Activated CD4-positive, alpha-beta T cell treated with anti-CD3 and anti-CD28 coated beads for 36 hours (primary cell): ENCODE measurements at places on chromosomes 5 and 9.

GRCh38 chr5:54279960-54280359 lies 30.4 kb downstream of the ARL15 start:
- DNase-seq, result no peak

DNA sequence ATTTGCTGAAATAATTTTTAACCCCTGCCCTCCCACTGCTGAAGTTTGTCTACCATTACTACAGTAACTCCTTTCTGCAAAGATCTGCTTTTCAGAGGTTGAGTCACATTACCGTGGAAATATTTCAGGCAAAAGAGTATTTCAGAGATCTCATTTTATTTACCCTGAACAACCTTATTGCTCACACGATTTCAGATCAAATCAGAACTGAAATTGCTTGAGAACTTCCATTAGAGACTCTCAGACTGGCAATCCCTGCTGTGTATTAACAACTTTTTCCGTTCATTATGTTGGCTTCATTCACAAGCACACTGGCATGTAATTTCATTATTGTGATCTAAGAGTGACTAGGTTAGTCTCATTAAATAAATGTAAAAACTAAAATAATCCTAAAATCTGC lies 16.1 kb downstream of the NR6A1 start:
- no peak for DNase-seq

GRCh38 chr5:67416986-67417385 lies 220.4 kb upstream of the CD180 start:
- DNase-seq, result no peak

- no peak for DNase-seq
These were observed 96.9 kb downstream of the MED27 start for GRCh38 chr9:131982671-131983239.

DNA sequence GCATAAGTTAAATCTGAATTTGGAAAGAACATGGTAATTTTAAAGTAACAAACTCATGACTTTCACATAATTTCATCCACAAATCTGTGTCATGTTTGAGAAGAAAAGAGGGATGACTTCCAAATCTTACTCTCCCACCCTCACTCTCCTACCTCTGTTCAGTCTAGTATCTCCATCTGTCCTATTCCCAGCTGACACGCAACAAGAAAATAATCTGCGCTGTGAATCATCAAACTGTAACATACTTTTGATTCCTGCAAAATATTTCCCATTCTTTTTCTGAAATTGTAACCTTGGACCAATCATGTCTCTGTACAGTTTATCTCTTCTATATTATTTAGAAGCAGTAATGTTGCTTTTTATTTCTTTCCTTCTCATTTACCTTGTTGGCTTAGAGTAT lies 91.4 kb downstream of the SLC12A2 start:
- no peak for DNase-seq

- DNase-seq, result no peak
These were observed 31.5 kb downstream of the MACROH2A1 start for GRCh38 chr5:135367554-135367953.

- no peak for DNase-seq
These were observed 198.9 kb downstream of the NXNL2 start for GRCh38 chr9:88733651-88734421.

GRCh38 chr5:84272771-84273516 lies 111.7 kb downstream of the EDIL3 start:
- DNase-seq, result no peak

GRCh38 chr9:131346559-131346958 lies 47.3 kb upstream of the PRRC2B start:
- no peak for DNase-seq

DNA sequence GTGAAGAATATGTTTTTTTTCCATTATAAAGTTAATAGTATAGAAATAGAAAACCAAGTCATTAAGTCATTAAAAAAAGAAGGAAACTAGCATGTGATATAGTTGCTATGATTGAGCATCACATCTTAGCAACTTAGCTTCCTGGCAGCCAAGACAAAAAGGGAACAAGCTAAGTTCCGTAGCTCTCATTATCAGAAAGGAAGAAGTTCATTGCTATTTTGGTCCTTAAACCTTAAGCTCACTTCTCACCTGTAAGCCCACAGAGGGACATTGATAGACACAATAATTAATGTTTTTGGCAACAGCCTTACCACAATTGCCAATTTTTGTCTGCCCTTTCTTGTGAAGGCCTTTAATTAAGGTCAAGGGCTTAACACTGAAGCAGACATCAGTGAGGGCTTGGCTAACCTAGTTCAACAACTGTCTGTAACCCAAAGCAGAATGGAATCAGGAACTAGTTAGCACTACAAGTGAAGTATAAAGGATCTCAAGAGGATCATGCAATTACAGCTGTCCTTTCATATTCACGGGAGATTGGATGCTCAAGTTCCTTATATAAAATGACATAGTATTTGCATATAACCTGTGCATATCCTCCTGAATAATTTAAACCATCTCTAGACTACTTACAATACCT lies 24.0 kb upstream of the KLF4 start:
- DNase-seq, result no peak

DNA sequence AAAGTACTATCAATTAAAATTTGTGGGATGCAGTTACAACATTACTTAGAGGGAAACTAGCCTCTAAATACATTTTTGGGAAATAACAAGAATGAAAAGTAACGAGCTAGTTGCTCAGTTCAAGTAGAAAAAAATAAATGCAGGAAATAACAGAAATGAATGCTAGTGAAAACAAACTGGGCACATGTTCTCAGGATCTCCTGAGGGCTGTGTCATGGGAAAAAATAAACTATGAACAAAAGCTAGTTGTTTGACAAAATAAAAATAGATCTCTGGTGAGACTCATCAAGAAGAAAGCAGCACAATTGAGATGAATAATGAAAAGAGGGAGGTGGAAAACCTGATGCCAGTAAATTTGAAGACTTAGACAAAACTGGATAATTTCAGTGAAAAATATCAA lies 16.3 kb downstream of the IDNK start:
- no peak for DNase-seq

GRCh38 chr5:67268231-67269021 lies 71.8 kb upstream of the CD180 start:
- no peak for DNase-seq
